ENCODE measurements at places on chromosomes 3 and 15. TPM values are rescaled to one million over a fixed set of nuclear protein-coding genes. Genes with fewer than 3 reads are reported as not detected.
A peak's percentile ranks its signal among the peaks of the same experiment; 100 is the strongest.

GOLGA8J gene
- 0.31 TPM for total RNA-seq

LXN gene
- 31.4 TPM for total RNA-seq

IQCH gene
- total RNA-seq: 3.2 TPM

TRIM42 gene
- total RNA-seq: not detected

FOXB1 gene
- total RNA-seq: not detected

CFAP100 gene
- total RNA-seq: not detected

BHLHE40 gene
- 76.5 TPM for total RNA-seq

DNA sequence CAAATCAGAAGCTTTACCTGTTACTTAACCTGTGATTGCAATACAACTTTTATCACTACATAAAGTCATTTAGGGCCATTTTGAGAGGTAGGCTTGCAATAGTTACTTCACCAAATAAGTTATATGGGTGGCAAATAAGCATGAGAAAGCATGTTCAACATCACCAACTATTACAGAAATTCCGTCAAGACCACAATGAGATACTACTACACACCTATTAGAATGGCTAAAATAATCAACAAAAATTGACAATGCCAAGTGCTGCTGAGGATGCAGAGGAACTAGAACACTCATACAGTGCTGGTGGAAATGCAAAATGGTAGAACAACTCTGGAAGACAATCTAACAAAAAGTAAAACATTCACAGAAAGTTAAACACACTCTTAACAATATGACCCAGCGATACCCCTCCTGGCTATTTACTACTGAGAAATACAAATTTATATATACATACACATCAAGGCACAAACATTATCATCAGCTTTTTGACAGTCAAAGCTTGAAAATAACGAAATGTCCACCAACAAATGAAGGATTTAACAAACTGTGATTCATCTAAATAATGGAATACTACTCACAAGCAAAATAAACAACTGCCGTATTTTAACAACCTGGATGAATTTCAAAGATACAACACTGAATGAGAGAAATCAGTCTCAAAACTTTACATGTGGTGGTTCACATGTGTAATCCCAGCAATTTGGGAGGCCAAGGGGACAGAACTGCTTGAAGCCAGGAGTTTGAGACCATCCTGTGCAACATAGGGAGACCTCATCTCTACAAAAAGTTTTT, 82.9 kb downstream of the MYO9A start:
- H3K4me1 ChIP-seq: peaks cover 9% of the 10 kb centered on the region
- H3K27ac ChIP-seq: no peak overlapping the region
- DNase-seq: no peak
- H3K4me3 ChIP-seq: no peak overlapping the region
- no peaks in the 10 kb centered on the region for H3K36me3 ChIP-seq

- peaks cover 5% of the 10 kb centered on the region for H3K27me3 ChIP-seq
- H3K36me3 ChIP-seq: no peaks in the 10 kb centered on the region
- H3K4me1 ChIP-seq: no peaks in the 10 kb centered on the region
- no peak overlapping the region for H3K4me3 ChIP-seq
Measured at GRCh38 chr15:40867199-40867598, 6.8 kb downstream of the RHOV start.

DNA sequence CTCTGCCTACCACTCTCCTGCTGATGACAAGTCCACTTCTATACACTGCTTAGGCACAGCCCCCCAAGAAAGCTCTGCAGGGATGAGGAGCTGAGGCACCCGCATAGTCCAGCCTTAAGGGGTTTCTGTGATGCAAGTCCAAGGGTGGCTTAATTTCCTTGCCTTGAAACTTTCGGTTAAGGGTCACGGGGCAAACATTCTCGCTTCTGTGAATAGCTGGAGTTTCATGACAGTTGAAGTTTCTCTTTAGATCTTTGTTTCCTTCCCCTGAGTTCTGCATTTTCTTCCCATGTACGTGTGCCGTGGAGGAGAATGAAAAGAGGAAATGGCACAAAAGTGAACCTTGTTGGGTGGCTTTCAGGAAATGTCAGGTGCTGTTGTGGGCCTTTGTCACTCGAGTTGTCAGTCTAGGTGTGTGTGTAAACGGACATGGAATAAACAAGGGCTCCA, 7.0 kb downstream of the GPR160 start:
- no peak for DNase-seq
- H3K27me3 ChIP-seq: no peaks in the 10 kb centered on the region
- peak overlapping the region; percentile 81 for H3K27ac ChIP-seq
- no peak overlapping the region for H3K4me3 ChIP-seq
- H3K4me1 ChIP-seq: no peaks in the 10 kb centered on the region

DNA sequence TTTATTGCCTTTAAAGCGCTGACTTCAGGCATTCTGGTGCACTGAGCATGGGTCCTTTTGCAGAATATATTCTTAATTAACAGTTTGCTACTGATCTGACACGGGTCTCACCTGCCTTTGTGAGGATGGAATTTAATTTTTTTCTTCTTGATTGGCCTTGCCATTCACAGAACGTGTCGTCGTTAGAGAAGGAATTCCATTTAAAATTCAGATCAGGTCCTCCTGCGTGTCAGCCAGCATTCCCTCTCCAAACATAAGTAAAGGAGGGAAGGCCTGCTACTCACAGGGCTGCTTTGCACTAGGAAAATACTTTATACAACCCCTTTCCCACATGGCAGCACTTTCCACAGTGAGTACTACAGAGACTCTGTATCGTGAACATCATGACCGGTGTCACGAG, 492.7 kb downstream of the NTRK3 start:
- no peaks in the 10 kb centered on the region for H3K27me3 ChIP-seq
- H3K4me1 ChIP-seq: no peaks in the 10 kb centered on the region
- no peak overlapping the region for H3K4me3 ChIP-seq
- no peaks in the 10 kb centered on the region for H3K36me3 ChIP-seq

DNA sequence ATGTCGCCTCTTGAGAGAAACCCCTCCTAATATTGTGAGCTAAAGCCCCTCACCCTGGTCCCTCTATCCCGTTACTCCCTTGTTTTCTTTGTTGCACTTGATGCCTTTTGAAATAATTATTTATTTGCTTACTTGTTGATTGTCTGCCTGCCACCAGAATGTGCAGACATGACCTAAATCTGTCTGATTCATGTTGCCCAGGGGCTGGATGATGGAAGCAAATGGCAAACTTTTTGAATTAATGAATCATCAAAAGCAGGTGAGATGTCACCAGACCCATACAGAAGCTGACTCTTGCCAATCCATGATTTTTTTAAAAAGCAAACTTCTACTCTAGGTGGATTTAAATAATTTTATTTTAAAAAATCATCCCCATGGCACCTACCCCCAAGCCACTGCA, 49.3 kb downstream of the GRIP2 start:
- H3K4me1 ChIP-seq: no peaks in the 10 kb centered on the region
- no peaks in the 10 kb centered on the region for H3K27me3 ChIP-seq
- H3K36me3 ChIP-seq: peaks cover 52% of the 10 kb centered on the region
- no peak overlapping the region for H3K27ac ChIP-seq

- no peaks in the 10 kb centered on the region for H3K4me1 ChIP-seq
- no peak for DNase-seq
- H3K4me3 ChIP-seq: no peak overlapping the region
- no peak overlapping the region for H3K27ac ChIP-seq
- H3K27me3 ChIP-seq: no peaks in the 10 kb centered on the region
Measured at GRCh38 chr3:115725800-115726199, 102.5 kb downstream of the GAP43 start.

GRCh38 chr3:115436767-115437301, 186.5 kb upstream of the GAP43 start:
- no peaks in the 10 kb centered on the region for H3K27me3 ChIP-seq
- DNase-seq: no peak
- H3K27ac ChIP-seq: no peak overlapping the region
- H3K36me3 ChIP-seq: no peaks in the 10 kb centered on the region
- H3K4me1 ChIP-seq: no peaks in the 10 kb centered on the region
- H3K4me3 ChIP-seq: no peak overlapping the region

GRCh38 chr15:75810874-75811498, 32.3 kb upstream of the UBE2Q2 start:
- no peak overlapping the region for H3K27ac ChIP-seq
- no peaks in the 10 kb centered on the region for H3K4me1 ChIP-seq
- no peak overlapping the region for H3K4me3 ChIP-seq
- H3K36me3 ChIP-seq: no peaks in the 10 kb centered on the region

DNA sequence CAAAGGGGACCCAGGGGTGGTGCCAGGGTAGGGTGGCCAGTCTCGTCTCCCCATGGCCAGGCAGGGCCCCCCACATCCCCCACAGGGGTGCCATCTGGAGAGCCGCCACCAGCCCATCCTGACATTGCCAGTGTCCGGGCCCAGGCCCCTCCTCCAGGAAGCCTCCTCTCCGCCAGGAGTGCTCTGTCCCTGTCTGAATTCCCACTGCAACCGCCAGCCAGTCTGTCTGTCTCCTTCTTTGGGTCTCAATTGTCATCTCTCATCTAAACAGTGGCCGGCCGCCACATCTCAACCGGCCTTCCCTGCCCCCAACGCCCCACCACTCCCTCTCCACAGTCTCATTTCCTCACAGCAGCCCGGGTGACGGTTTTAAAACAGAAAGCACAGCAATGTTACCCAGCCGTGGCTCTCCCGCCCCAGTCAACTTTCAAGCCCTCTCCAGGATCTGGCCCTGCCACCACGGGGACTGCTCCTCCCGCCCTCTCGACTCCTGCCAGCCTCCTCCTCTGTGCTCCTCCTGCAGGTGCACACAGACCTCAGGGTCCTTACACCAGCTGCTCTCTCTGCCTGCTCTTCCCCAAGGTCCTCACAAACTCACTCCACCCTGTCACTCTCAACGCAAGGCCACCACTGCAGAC, 57.0 kb downstream of the IQSEC1 start:
- H3K27ac ChIP-seq: peak overlapping the region; percentile 73
- H3K27me3 ChIP-seq: no peaks in the 10 kb centered on the region
- no peak for DNase-seq
- H3K4me1 ChIP-seq: peaks cover 84% of the 10 kb centered on the region
- no peak overlapping the region for H3K4me3 ChIP-seq

GRCh38 chr15:77461486-77461885, 40.8 kb downstream of the HMG20A start:
- no peaks in the 10 kb centered on the region for H3K27me3 ChIP-seq
- no peak overlapping the region for H3K27ac ChIP-seq
- peaks cover 47% of the 10 kb centered on the region for H3K36me3 ChIP-seq
- DNase-seq: no peak
- H3K4me1 ChIP-seq: peaks cover 19% of the 10 kb centered on the region
